Thymus (tissue), 14 donors: ENCODE measurements at places on chromosomes 4 and X.

- DNase-seq: no peak
These were observed 18.0 kb downstream of the TTC29 start for GRCh38 chr4:146927695-146928094.

- no peak for DNase-seq
These were observed 2308.1 kb upstream of the AGA start for GRCh38 chr4:179750374-179750773.

DNA sequence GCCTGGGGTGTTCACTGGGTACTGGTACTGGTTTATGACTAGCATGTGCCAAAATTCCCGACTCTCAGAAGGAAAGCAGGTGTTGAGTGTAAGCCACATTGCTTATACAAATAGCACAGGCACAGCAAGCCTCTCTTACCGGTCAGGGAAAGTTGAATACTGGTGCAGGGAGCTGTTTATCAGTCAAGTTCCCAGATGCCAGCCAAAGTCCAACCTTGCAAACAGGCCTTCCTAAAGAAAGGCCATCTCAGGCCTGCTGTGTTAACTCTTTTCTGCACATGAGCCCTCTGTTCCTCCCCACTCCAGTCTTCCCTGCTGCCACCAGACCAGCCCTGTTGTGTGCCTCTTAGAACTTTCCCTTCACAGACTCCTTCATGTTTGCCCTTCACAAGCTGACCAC lies 34.2 kb downstream of the PKD2 start:
- DNase-seq: no peak

GRCh38 chrX:103428525-103428924 lies 52.2 kb downstream of the BEX3 start:
- no peak for DNase-seq

- DNase-seq: no peak
These were observed 68.3 kb upstream of the RBPJ start for GRCh38 chr4:26252349-26253025.

DNA sequence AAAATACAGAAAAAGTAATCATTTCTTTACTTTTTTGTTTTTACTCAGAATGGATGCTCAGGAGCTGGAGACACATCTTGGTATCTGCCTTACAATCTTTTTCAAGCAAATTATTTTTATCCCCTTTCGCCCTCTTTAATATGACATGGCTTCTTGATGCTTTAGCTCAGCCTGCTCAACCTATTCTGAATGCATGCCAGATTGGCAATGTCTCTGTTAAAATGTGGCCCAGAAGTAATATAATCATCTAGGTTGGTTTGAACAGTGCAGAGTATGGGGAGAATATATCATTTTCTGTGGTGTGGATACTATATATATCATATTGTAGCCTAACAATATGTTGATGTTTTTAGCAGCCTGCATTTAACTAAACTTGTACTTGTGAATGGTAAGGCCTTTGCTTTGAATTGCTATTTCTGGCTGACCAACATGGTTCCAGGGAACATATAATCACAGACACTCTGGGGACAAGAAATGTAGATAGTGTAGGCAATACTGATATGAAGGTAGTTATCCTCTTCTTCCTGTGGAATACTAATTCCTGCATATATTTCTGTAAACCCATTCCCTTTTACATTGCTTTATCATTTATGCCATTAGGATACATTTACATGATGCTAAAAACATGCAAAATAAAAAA lies 282.7 kb downstream of the PPP3CA start:
- DNase-seq: no peak
